ENCODE measurements at places on chromosomes 5 and 9.

GRCh38 chr9:87873607-87874303 is 8.9 kb upstream of the SPATA31E1 start:
- DNase-seq, result no peak

GRCh38 chr9:96484521-96484931 is 34.6 kb downstream of the HABP4 start:
- no peak for DNase-seq

GRCh38 chr9:6870650-6871477 is 113.1 kb downstream of the KDM4C start:
- no peak for DNase-seq

DNA sequence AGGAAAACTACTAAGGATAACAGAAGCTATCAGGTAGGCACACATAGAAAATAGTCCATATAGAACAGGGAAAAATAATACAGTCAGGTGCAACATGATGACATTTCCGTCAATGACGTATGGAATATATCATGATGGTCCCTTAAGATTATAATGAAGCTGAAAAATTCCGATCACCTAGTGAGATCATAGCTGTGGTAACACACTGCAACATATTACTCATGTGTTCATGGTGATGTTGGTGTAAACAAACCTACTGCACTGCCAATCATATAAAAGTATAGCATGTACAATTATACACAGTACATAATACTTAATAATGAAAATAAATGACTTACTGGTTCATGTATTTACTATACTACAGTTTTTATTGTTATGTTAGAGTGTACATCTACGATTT is 60.0 kb downstream of the MEGF9 start:
- no peak for DNase-seq

DNA sequence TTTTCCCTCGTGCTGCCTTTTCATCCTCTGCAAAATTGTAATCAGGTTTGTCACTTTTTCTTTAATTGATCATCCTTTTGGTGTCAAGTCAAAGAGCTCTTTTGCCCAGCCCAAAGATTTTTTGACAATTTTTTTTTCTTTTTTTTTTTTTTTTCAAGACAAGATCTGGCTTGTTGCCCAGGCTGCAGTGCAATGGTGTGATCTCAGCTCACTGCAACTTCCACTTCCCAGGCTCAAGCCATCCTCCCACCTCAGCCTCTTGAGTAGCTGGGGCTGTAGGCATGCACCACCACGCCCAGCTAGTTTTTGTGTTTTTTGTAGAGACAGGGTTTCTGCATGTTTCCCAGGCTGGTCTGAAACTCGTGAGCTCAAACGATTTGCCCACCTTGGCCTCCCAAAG is 36.7 kb downstream of the CDK7 start:
- no peak for DNase-seq

GRCh38 chr9:134476942-134477335 is 150.7 kb downstream of the RXRA start:
- no peak for DNase-seq

GRCh38 chr5:10418654-10419345 is 22.9 kb upstream of the ROPN1L start:
- DNase-seq, result no peak

GRCh38 chr5:119862619-119863018 is 233.3 kb downstream of the FAM170A start:
- DNase-seq, result no peak

GRCh38 chr9:89814340-89815040 is 209.7 kb downstream of the GADD45G start:
- no peak for DNase-seq

GRCh38 chr9:4298255-4299004 is 1.4 kb downstream of the GLIS3 start:
- DNase-seq, result no peak

DNA sequence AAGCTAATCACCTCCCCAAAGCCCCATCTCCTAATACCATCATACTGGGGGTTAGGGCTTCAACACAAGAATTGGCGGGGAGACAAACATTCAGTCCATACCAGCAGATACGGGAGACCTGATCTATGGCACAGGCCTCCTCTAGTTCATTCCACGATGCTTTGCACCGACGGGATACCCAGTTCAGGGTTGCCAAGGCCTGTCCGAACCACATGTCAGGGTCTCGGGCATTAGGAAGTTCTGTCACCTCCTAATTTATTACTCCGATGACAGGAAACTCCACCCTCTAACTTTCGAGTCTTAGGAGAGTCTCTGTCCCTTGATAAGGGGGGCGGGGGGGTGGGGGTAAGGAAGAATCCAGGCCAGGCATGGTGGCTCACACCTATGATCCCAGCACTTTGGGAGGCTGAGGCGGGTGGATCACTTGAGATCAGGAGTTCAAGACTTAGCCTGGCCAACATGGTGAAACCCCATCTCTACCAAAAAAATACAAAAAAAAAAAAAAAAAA is 23.8 kb upstream of the ANKRD33B start:
- no peak for DNase-seq

All from NCI-H524 treated with DMSO at 0.1 percent for 48 hours (cell line).